RPMI7951 (cell line): ENCODE measurements at places on chromosomes 7 and 10. TPM values are rescaled to one million over a fixed set of nuclear protein-coding genes. Genes with fewer than 3 reads are reported as not detected.

Gene CCL24
- not detected in 2 replicates for total RNA-seq

Gene SRI
- total RNA-seq: 165 and 176 TPM in 2 replicates

- DNase-seq: no peak
These were observed 201.5 kb downstream of the LRMDA start for GRCh38 chr10:75632805-75633462.

Gene IKZF1
- not detected in 2 replicates for total RNA-seq

- no peak for DNase-seq
These were observed 428.0 kb upstream of the TPK1 start for GRCh38 chr7:145263886-145264285.

DNA sequence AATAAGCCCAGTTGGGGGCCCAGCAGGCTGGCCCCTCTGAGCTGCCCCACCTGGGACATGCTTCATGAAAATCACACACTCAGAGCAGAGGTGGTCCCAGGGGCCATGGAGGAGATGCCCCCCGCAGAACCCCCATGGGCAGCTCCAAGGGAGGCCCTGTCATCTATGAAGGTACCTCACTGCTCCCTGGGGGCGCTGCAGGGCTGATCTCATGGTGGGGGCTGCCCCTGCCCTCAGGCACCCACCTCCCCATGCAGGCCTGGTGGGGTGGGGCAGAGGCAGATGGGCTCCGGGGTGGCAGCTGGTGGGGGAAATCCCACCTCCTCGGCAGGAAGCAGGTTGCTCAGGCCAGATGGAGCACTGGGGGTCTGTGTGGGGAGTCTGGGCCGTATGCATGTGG, 60.5 kb downstream of the YKT6 start:
- no peak for DNase-seq

Gene BTBD16
- total RNA-seq: not detected in 2 replicates

GRCh38 chr10:132910186-132910880, 32.0 kb downstream of the CFAP46 start:
- no peak for DNase-seq

Gene SDK1
- 0.68 and 3.1 TPM in 2 replicates for total RNA-seq

DNA sequence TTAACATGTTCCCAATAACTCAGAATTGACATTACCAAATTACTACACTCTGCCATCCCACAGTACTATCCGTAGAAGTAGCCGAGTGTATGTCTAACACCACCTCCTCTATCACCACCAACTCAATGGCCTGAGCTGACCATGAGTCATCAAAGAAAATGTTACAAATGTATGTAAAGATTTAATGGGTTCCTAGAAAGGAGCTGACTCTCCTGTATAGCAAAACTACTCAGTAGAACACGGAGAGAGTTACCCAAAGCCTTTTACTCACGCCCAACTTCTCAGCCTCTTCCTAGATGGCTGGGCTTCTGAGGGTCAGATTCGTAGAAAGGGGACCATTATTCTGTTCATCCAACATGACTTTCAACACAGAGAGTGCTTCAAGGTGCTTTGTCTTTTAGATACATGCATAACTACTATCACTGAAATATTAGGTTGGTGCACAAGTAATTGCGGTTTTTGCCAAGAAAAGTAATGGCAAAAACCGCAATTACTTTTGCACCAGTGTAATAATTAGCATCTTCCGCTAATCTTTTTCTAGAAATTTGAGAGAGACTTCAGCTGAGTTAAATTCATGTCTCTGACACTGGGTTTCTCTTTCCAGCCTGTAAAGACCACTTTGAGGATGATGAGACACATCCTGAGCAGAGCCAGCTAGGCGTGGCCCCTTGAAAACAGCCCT, 24.0 kb upstream of the NANOS1 start:
- DNase-seq: peak; percentile 19

Gene GHRHR
- not detected in 2 replicates for total RNA-seq

Gene ZNF92
- total RNA-seq: 10.7 and 14.7 TPM in 2 replicates

Gene FAM180A
- total RNA-seq: 4.8 and 6.4 TPM in 2 replicates

Gene AASS
- total RNA-seq: 19.5 and 21.1 TPM in 2 replicates

Gene LIPM
- not detected in 2 replicates for total RNA-seq

DNA sequence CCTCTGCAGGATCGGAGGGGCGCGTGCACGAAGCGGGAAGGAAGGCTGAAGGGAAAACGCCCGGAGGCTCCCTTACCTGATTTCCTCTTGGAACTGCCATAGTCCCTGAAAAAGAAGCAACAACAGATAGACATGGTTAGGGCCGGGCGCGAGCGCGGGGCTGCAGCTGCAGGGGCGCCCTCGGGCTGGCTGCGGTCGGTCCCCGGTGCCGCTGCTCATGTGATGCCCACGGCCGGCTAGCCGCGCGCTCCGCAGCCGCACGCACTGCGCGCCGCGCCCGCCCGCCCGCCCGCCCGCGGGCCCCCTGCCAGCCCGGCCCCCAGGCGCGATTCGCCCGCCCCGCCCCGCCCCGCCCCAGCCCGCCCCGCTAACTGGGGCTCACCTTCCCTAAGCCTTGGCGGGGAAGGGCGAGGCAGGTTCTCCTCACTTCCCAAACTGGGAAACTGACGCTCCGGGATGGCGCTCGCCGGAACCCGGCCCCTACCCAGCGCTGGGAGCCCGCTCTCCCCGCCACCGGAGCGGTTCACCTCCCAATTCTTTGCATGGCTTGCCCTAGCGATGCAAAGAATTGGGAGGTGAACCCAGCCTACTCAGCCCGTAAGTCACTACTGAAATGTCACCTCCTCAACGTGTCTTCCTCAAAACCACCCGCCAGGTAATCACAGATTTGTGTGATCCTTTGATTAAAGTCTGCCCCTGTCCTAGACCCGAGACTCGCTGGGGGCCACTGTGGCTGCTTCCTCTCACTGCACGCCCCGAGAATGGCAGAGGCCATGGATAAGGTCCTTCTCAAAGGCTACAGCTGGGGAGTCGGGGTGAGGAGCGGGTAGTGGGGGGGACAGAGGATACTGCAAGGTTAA, 162.2 kb downstream of the SH3PXD2A start:
- no peak for DNase-seq

Gene GPR26
- total RNA-seq: under 0.01 TPM in 2 replicates

DNA sequence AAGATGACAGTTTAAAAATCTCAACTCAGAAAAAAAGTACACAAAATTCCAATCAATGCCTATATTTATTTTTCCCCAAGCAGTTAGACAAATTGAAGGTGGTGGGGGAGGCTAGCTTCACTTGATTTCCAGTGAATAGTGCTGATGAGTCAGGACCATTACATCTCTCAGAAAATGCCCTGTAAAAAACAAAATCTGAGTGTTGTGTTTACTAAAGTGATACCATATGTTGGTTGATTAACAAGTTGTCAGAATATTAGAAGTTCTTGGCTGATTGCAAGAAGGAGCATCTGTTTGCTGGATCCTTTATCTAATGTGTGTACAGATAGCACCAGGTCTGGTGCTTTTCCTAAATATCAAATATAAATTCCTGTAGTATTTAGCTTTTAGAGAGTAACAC, 31.3 kb upstream of the KIAA1217 start:
- DNase-seq: no peak

DNA sequence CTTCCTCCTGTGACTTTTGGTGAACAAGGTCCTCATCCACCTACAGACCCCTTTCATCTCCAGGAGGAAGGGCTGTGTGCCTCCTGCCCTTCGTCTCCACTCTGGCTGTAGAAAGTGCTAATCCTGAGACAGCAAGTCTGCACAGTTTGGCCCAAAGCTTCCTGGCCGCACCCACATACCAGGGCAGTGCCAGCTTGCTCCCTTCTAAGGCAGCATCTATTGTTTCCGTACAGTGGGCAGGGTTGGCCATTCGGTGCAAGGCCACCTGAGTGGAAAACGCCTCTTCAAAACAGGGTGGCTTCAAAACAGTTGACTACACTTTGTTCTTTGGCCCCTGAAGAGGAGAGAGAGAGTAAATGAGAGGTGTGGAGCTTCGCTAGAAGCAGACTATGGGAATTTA, 134.1 kb upstream of the KLF14 start:
- no peak for DNase-seq

Gene MRLN
- not detected in 2 replicates for total RNA-seq

Gene LIPF
- total RNA-seq: not detected in 2 replicates

DNA sequence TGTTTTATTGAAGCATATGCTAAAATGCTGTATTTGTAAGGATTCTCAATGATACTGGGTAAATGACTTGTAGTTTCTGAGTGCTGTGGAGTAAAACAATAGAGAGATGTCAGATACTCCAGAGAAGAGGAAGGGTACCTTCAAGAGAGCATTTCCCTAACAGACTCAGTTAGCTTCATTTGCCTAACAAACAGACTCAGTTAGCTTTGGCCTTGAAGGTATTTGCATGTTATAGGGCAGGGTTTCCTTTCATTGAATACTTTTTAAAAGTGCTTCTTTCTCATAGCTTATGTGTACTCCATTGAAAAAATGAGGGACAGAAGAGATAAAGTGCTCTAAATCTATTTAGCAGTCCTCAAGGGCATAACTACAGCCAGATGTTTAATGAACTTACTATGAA, 101.8 kb downstream of the CHN2 start:
- no peak for DNase-seq

DNA sequence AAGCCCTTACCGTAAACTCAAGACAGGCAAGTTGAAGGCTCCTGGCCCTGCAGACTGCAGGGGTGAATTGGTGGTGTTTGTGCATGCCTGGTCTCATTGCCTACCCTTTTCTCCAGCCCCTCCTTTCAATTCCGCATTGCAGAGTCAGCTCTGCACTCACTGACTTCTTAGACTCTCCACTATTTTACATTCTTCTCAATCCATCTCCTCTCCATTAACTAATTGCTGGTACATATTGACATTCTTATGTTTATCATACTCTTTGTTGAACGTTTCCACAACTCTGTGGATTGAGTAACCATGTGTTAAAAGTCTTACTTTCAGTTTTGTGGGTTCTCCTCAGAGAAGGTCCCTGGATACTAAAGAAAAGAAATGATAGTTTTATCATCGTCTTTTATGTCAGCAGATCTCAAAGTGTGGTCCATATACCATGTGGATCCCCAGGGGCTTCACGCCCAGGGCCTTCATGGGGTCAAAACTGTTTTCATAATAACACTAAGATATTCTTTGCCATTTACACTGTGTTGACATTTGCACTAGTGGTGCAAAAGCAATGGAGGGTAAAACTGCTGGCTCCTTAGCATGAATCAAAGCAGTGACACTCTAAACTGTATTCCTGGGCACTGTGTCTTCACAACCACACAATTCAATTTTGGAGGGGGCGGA, 135.4 kb upstream of the FZD1 start:
- peak; percentile 2 for DNase-seq

- DNase-seq: peak; percentile 4
These were observed 113.8 kb upstream of the PPP2R2D start for GRCh38 chr10:131786756-131787605.

Gene PRKG1
- total RNA-seq: 0.12 TPM in 1 of 2 replicates, not detected in the other

GRCh38 chr10:99995713-99996112, 14.0 kb downstream of the DNMBP start:
- no peak for DNase-seq

Gene LZTS2
- total RNA-seq: 20.3 and 29.7 TPM in 2 replicates

Gene GATAD1
- 14.1 and 15.9 TPM in 2 replicates for total RNA-seq

DNA sequence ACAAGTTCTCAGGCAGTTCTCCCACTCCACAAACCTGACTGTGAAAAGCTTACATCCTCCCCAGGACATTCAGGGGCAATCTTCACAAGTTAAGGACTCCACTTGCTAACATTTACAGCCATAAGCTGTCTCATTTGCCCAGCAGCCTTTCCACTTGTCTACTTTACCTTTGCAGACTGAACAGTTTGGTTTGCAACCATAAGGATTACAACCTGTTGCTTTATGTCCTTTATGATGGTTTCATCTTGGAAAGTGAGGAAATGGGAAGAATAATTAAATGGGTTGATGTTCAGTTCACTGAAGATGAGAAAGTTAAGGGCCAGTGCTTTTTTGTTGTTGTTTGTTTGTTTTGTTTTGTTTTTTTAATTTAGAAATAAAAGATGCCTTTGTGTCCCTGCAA, 92.4 kb downstream of the FAM204A start:
- no peak for DNase-seq
